ENCODE measurements at places on chromosomes 6 and 20. TPM values are rescaled to one million over a fixed set of nuclear protein-coding genes. Genes with fewer than 3 reads are reported as not detected.
A peak's percentile ranks its signal among the peaks of the same experiment; 100 is the strongest.

BTNL2 gene
- not detected for total RNA-seq

C20orf141 gene
- not detected for total RNA-seq

RIMS4 gene
- total RNA-seq, result 2.7 TPM

CST2 gene
- not detected for total RNA-seq

GMPR gene
- 5.1 TPM for total RNA-seq

PGC gene
- total RNA-seq, result not detected

GRCh38 chr6:152246554-152247337 lies 390.4 kb downstream of the SYNE1 start:
- DNase-seq, result no peak

DNA sequence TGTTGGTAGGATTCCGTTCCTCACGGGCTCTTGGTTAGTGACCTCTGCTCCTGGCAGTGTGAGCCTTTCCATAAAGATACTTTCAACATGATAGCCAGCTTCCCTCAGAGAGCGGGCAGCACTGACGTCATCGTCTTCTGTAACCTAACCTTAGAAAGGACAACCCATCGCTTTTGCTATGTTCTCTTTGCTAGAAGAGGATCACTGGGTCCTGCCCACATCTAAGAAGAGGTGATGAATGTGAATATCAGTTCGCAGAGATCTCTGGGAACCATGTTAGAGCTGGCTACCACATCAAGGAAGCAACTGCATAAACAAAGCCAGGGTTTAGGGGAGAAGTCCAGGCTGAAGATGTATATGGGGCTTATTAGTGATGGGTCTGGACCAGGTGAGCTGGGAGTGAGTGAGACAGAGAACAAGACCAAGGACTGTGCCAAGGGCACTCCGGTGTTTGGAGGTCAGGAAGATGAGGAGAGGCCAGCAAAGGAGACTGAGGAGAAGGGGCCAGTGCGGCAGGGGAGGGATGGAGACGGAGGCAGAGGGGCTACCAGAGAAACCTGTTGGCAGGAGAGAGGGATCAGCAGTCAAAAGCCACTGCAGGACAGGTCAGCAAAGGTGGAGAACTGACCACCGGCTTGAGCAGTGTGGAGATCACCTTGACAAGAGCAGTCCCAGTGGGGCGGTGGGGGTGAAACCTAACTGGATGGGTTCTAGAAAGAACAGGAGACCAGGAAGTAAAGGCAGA lies 39.7 kb downstream of the PIM1 start:
- DNase-seq, result no peak

DNA sequence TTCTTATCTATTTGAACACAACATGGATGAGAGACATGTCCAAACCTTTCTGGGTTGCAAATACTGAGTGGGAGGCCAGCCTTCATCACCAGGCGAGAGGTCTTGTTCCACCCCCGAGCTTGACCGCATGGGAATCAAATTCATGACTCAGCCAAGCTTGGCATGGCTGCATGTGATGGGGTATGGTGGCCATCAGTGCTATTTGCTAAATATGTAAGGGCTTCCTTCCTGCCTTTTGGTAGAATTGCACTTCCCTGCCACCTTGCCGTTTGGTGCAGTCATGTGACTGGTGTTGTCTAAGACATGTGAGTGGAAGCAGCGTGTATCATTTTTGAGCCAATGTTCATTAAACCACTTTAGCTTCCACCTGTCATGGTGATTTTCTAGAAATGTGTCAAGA lies 508.9 kb upstream of the SULF2 start:
- no peak for DNase-seq

DNA sequence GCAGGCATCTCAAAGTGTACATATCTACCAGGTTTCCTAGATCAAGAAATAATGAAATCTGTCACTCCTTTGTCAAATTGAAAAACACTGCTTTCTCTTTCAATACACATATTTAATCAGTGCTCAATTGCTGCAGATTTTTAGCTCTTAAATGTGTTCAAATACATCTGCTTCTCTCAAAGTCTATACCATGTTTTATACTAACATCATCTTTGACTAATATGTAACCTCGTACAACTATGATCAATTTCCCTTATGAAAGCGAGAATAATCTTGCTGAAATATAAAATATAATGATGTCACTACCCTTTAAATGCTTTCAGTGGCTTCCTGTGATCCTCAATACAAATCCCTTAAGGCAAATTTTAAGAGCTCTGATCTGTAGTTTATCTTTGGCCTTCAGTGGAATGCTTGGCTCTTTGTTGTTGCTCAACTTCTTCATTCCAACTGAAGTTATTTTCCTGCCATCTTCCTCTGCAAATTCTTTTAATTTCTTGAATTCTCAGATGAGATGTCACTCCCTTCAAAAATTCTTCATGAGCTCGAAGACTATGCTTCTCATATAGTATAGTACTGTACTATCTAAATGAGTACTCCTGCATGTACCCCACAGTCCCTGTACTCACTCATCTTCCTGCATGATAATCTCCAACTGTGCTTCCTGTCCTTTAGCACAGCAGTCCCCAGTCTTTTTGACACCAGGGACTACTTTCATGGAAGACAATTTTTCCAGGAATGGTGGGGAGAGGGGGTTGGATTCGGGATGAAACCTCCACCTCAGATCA lies 545.1 kb upstream of the GJE1 start:
- DNase-seq, result no peak

DNA sequence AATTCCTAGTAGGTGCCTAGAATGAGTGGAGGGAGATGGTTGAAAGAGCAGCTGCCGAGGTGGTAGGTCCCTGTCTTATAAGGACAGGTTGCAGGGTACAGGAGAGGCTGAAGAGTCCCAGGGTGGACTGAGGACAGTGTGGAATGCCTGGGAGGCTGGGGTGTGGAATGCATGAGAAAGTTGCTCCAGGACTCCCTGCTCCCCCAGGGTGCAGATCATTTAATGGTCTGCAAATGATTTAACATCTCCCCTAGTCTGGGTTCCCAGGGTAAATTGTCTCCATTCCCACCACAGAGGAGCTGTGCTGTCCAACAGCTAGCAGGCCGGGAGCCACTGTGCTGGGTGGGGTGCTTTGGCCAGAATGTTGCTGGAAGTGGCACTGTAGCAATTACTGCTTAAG lies 76.0 kb downstream of the CD83 start:
- peak; percentile 25 for DNase-seq

DNA sequence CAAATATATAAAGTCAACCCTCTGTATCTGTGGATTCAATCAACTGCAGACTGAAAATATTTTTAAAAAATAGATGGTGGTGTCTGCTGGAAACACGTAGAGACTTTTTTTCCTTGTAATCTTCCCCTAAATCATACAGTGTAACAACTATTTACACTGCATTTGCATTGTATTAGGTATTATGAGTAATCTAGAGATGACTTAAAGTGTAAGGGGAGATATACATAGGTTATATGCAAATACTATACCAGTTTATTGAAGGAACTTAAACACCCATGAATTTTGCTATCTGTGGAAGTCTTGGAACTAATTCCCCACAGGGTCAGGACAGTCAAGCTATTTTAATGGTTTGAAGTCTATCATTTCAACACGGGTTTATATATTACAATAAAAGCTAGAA lies 10.2 kb downstream of the HDAC2 start:
- no peak for DNase-seq

DNA sequence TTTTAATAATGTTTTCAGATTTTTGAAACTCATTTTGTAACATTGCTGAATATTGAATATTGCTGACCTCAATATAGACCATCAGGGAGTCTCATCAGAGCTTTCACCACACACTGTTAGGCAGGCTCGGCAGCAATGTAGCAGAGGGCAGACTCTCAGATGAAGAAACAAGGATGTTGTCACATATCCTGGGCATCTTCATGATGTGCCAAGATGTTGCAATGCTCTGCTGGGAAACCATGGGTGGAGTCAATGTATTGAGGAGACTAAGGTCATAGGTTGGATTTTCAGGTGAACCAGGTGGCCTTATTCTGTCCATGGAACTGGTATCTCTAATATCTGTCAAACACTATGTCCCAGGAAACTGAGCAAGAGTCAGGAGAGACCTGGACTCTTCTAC lies 27.3 kb downstream of the NR2E1 start:
- DNase-seq, result no peak

DNA sequence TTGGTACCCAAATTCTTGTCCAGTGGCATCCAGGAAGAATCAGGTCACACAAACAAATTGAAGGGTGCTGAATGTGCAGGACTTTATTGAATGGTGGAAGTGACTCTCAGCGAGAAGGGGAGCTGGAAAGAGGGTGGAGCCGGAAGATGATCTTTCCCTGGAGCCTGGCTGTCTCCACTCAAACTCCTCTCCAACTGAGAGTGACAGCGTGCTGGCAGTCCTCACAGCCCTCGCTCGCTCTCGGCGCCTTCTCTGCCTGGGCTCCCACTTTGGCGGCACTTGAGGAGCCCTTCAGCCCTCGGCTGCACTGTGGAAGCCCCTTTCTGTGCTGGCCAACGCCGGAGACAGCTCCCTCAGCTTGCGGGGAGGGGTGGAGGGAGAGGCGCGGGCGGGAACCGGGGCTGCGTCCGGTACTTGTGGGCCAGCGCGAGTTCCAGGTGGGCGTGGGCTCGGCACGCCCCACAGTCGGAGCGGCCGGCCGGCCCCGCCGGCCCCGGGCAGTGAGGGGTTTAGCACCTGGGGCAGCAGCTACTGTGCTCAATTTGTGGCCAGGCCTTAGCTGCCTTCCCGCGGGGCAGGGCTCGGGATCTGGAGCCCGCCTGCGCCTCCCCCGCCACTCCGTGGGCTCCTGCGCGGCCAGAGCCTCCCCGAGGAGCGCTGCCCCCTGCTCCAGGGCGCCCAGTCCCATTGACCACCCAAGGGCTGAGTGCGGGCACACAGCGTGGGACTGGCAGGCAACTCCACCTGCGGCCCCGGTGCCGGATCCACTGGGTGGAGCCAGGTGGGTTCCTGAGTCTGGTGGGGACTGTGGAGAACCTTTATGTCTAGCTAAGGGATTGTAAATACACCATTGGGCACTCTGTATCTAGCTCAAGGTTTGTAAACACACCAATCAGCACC lies 26.7 kb upstream of the MBOAT1 start:
- DNase-seq, result peak; percentile 48

- DNase-seq, result no peak
Observed at GRCh38 chr20:46631874-46632446, 19.3 kb downstream of the SLC13A3 start.

GRCh38 chr20:20521736-20522135 lies 153.8 kb downstream of the INSM1 start:
- no peak for DNase-seq
